ENCODE measurements at places on chromosomes 2 and 18. TPM values are rescaled to one million over a fixed set of nuclear protein-coding genes. Genes with fewer than 3 reads are reported as not detected.

- no peak for DNase-seq
Observed at GRCh38 chr18:34529358-34530335, 180.5 kb upstream of the DTNA start.

DNA sequence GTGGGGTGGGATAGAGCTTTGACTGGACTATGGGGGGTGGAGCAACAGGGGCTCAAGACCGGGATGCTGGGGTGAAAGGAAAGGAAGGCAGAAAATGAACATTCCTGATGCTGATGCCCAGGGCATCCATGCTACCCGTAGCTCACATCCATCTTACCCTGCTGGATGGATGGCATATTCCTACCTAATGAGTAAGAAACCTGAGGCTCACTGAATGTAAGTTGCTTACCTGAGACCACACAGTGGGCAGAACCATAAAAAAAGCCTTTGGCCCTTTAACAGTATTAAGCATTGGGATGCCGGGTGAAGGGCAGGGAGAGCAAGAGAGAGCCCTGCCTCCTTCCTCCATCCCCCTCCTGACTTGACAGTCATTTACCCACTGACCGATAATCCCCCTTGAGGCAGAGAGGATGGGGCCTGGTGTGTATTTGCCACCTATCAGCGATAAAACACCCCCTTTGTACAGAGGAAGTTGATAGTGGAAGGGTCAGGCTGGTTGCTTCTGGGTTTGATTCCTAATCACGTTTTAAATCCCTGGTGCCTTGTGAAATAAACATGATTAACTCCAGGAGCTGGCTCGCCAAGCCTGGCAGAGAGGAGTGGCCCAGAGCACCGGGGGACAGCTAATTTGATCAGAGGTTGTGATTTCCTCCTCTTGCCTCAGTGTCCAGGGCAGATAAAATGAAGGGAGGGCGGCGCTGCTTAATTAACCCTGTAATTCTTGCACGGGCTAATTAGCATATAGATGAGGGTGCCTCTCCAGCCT, 105.9 kb upstream of the HS6ST1 start:
- no peak for DNase-seq

- DNase-seq, result no peak
Observed at GRCh38 chr2:160433466-160434140, 60.0 kb downstream of the RBMS1 start.

Gene RNF103
- 9.7 TPM for total RNA-seq

DNA sequence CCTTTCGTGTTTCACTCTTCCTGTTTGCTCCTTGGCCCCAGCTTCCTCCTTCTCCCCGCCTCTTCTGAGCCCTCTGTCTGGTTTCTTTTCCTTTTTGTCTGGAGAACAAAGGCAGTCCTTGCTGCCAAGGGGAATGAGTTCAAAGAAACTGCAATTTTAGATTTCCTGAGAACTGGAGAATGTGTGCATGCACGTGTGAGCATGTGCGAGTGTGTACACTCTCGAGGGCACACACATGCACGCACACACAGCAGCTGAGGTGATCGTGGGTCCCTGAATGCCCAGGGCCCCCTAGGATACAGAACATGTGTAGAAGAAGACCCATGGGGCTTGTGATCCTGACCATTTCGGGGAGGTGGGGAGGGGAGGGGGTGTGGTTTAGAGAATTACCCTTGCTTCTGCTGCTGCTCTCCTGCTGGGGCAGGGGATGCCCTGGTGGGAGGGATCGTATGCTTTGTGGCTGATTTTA, 151.8 kb downstream of the DYSF start:
- no peak for DNase-seq

- no peak for DNase-seq
Observed at GRCh38 chr2:176089843-176090395, 2.6 kb upstream of the HOXD13 start.

- DNase-seq, result no peak
Observed at GRCh38 chr2:205321231-205321630, 361.1 kb upstream of the NRP2 start.

Gene DYSF
- total RNA-seq, result 9.2 TPM

GRCh38 chr2:73979021-73979420, 5.7 kb upstream of the TET3 start:
- DNase-seq, result peak; percentile 79

DNA sequence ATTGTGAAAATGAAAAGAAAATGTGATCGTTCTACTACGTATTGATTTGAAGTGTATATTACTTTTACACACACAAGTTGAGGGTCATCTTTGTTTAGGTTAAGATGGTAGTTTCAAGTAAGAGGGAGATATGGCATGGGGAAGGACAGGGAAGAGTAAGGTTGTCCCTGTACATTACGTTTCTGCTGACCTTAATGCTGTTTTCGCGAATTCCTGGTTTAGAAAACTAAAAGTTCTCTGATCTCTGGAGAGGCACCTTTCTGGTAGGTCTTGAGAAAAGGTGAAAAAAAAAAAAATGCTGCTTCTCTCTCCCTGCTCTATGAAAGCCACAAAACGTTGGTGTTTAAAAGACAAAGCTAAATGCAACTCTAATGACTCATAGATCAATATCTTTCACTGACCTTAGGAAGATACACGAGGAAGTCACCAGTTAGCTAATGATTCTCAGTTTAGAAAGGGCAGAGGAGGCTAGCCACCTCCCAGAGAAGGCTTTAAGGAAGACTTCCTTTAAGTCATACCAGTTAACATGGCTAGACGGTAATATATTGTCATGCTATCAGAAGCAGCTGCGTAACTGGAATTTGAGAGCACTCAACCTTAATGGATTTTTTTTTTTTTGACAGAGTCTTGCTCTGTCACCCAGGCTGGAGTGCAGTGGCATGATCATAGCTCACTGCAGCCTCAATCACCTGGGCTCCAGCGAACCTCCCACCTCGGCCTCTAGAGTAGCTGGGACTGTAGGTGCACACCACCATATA, 13.2 kb downstream of the TXNDC2 start:
- no peak for DNase-seq

Gene SLC8A1
- 20.4 TPM for total RNA-seq

Gene NYAP2
- total RNA-seq, result 0.05 TPM

Data from thymus (tissue), 14 donors.